Activated CD4-positive, alpha-beta T cell treated with anti-CD3 and anti-CD28 coated beads, Interleukin-2, amount 50 U/mL, for 24 hours (primary cell): ENCODE measurements at places on chromosomes 11 and 22.

DNA sequence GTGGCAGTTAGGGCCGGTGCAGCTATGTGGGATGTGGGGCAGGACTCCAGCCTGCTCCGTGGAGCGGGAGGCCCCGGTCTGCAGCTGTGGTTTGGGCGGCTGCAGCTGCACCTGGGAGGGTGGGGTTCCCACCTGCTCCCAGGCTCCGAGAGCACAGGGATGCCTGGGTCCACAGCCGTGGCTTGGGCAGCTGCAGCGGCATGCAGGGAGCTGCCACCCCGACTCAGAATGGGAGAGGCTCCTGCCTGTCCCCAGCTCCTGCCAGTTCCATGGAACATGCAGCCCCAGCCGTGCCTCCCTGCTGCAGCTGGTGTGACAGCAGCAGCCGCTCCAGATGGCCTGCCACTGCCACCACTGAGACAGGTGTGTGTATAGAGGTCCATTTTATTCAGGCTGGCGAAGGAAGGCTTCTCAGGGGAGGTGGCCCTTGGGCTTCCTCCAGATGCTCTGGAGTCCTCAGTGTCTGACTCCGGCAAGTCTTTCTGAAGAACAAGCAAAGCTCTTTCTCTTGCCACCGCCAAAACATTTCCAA is 21.8 kb upstream of the UPK3A start:
- no peak for DNase-seq

DNA sequence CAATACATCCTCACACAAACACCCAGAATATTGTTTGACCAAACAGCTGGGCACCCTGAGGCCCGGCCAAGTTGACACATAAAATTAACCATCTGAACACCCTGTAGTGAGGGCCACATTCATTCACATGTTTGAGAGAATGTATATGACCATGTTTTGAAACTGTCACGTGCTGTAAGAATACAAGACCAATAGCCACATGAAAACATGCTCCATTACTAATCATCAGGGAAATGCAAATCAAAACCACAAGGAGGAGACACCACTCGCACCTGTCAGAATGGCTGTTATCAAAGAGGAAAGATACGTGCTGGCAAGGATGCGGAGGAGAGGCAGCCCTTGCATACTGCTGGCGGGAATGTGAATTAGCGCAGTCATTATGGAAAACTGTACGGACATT is 38.3 kb upstream of the IGSF9B start:
- DNase-seq: no peak

DNA sequence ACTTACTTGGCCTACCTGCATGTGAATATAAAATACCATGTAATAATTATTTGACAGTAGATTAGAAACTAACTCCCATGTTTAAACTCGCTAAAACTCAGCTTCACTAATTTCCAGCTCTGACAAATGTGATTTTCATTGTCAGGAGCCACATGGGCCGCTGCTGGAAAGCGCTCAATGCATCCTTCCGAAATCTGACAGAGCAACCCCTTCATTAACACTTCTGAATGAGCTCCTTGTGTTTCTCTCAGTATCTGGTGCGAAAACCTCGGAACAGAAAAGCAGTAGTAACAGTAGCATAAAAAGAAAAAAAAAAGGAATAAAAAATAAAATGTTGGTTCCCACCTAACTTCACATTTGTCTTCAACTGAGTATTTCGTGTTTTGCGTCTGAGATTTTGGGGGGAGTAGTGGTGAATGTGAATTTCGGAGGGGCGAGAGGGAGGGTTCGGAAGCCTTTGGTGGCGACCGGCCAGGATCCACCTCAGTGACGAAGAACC is 710 bp downstream of the MTCH2 start:
- no peak for DNase-seq

- no peak for DNase-seq
Measured at GRCh38 chr11:75562836-75563484, 907 bp downstream of the SERPINH1 start.

- no peak for DNase-seq
Measured at GRCh38 chr11:108906826-108907225, 242.0 kb downstream of the DDX10 start.

- DNase-seq: no peak
Measured at GRCh38 chr11:107538821-107539220, 26.7 kb downstream of the ALKBH8 start.

GRCh38 chr11:13883042-13883441 is 79.5 kb upstream of the SPON1 start:
- DNase-seq: no peak

DNA sequence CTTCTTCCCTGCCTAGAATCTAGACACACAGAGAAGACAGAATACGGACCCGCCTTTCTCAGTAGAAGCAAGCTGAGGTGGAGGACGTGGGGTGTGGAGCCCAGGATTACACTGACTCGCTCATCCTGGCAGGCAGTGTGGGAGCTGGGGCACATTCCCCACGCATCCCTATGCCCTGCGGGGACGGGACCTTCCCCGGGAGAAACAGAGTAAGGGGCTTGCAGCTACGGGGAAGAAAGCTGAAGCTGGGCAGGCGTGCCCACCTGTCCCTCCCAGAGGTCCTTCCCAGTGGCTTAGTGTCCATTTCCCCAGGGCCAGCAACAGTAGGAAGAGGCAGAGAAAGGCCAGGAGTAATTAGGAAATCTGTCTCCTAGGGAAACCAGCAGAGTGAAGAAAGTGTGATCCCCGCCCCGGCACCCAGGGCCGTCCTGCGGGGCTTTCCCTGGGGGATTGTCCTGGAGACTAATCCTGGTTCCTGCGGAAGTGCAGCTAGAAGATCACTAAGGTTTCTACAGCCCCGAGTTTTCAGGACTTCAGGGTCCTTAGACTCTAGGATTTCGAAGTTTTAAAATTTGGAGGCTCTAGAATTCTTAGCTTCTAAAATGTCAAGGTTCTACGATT is 7.8 kb downstream of the DNAJB13 start:
- DNase-seq: no peak

- no peak for DNase-seq
Measured at GRCh38 chr11:19472679-19473078, 231.9 kb upstream of the E2F8 start.

- no peak for DNase-seq
Measured at GRCh38 chr11:65625628-65626342, 10.2 kb downstream of the PCNX3 start.

- no peak for DNase-seq
Measured at GRCh38 chr11:18727479-18728236, 1.7 kb upstream of the IGSF22 start.

DNA sequence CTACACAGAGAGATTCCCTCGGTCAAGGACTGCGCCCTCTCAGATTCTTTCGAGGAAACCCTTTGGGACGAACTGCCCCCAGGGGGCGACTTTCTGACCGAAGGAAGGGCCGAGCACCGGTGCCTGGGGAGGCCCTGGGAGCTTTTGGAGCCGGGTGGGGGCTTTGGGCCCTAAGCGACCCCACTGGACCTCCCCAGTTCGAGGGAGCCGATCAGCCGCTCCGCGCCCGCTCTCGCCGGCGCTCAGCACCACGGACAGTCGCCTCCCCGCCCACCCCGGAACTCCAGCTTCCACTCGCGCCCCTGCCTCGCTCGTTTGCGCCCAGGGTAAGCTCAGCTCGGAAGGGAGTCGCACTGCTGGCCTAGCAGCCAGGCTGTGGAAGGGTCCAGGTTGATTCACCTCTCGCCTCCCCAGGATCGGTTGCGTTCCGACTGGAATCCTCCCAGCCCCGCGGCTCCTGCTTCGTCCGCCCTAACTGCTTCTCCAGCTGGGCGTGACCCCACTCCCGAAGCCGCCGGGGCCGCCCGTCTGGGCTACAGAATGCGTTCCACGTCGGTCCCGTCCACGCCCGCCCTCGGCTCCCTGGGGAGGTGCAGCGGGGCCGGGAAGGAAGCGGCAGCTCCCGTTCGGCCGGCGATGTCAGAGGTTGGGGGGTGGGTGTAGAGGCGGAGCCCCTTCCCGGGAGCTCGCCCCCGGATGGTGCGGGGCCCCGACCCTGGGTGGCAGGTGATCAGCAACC is 428 bp downstream of the SCN3B start:
- no peak for DNase-seq

GRCh38 chr11:61332797-61333549 is at the start of the genes DDB1 and TKFC:
Gene DDB1 (minus strand): TSS chr11:61333105. CDS start chr11:61332968, 137 bp downstream.
Gene TKFC (plus strand): TSS chr11:61333228. CDS start chr11:61334729, 1,501 bp downstream.
- peak; percentile 96 for DNase-seq

GRCh38 chr22:49415151-49415951 is 412.3 kb downstream of the BRD1 start:
- no peak for DNase-seq

DNA sequence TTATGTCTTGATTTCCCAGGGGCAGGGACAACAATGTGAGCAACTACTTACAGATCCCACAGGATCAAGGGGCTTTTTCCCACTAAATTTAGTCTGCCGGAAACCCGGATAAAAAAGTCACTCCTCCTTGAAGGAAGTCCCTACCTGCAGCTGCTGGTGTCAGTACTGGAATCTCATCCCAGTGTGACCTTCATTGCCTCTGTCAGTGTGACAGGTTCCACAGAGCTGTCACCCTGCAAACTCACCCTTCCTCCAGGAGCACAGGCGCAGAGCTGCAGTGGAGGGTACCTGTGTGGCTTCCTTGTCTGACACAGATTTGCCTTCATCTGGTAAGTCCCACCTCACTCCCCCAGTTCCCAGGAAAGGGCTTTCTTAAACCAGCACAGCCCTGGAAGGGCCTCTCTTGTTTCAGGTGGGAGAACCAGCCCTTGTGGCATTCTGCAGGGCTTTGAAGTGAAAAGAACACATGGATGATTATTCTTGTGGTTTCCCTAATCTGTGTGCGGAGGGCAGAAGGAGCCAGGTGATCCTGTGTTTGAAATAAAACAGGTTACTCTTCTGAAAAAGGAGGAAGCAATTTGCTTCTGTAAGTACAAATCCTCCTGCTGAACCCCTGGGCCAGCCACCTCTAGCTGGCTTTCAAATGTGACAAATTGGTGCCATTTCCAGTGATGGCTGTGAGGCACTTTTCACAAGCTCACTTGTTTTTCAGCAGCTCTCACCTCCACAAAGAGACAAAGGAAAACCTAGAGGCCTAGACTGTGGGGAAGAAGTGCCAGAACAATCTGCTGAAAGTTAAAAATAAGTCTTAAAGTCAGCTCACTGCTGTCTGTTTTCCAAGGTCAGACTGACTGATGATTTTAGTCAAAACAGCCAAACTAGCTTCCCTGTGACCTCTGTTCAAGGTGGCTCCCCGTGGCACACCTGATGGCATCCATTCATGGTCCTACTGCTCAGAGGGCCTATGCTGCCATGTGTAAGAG is 9.2 kb upstream of the PRSS23 start:
- no peak for DNase-seq

GRCh38 chr22:22508274-22509176 is at the start of gene ZNF280B:
Gene ZNF280B (minus strand): TSS chr22:22508742. CDS start chr22:22489398, 19,344 bp downstream.
- DNase-seq: peak; percentile 72

GRCh38 chr11:34145847-34146381 is 40.5 kb downstream of the NAT10 start:
- no peak for DNase-seq

DNA sequence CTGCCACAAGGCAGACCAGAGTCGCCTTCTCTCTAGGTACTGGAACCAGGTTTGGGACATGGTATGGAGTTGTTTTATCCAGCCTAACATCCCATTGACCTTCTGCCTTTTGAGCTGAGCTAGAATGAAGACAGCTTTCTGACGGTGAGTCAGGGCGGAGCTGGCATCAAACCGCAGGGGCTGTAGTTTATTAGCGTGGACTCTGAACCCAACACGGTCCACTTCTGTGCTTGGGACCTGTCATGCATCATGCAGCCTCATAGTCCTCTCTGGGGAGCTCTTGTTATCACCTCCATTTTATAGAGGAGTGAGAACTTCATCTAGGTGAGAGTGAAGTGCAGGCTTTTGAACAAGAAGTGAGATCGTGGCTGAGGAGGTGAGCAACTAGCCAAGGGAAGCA is 8.3 kb downstream of the GAL3ST1 start:
- DNase-seq: no peak

- DNase-seq: no peak
Measured at GRCh38 chr11:75677909-75678308, 9.1 kb upstream of the MAP6 start.

GRCh38 chr11:115377882-115378296 is 126.3 kb downstream of the CADM1 start:
- no peak for DNase-seq

- DNase-seq: no peak
Measured at GRCh38 chr22:34847072-34847471, 218.9 kb upstream of the ISX start.

DNA sequence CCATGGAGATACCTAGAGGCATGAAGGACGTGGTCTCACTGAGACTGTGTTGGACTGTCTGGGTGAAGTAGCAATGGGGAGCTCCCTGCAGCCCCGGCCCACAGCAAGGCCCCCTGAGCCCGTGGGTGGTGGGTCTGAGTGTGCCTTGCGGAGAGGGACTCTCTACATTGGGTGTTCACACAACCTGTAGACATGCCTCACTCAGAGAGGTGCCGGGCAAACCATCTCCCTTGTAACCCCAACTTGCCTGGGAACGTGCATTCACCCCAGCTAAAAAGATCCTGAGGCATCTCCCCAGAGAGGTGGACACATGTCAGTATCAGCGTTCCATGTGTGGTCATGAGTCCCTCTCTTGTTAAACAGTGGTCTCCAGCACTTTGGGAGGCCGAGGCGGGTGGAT is 2.1 kb downstream of the VPREB1 start:
- DNase-seq: no peak

DNA sequence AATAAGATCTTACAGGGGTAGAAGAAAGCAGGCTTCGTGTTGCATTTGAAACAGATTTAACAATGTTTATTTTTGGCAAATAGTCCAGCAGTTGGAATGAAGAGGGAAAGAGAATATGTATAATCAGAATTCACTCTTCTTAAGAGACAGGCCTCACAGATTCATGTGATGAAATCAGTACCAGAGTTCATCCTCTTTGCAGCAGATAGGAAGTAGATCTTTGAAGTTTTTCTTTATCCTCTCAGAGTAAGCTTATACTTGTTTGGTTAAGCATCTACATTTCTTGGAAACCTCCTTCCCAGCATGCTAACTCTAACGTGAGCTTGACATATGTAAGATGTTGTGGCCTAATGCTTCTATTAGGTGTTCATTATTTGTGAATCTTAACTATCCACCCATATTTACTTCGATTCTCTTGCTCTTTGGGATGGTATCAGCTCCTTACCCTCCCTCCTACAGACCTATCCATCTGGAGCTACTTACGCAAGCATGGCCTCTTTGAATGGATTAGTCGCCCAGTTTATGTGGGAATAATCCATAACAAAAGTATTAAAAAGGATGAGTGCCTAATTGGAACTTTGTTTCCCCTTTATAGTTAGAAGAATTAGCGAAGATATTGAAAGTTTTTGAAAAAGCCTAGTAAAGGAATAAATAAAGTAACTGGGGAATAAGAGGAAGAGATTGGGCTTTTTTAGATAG is 80.1 kb downstream of the PRMT3 start:
- DNase-seq: no peak

- DNase-seq: no peak
Measured at GRCh38 chr11:110481523-110481922, 51.8 kb downstream of the FDX1 start.
